ENCODE measurements at places on chromosomes 7 and 10.

GRCh38 chr10:33204031-33204430 lies 130.4 kb downstream of the NRP1 start:
- peak; percentile 27 for DNase-seq

DNA sequence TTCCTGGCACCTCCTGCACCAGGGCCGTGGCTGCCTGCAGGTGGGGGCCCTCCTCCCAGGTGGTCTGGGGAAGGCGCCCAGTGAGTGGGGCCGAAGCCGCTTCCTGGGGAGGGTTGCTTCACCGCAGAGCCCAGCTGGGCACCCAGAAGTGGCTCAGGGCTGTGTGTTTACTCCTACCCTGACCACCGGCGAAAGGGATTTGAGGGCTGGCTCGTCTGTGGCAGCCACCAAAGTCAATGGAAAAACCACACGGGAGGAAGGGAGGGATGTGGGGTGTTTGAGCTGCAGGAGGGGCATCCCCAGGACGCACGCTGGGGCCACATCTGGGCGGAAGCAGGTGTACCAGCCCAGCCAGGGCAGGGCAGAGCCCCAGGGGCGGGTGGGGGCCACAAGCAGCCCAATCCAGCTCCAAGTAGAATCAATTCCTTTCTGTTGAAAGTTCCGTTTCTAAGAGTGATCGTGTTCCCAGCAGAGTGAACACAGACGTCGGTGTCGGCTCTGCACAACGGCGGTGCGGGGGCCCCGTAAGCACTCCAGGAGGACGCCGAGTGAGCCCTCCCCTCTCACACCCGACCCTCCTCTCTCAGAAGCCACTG lies 69.9 kb downstream of the FOXL3 start:
- no peak for DNase-seq

- no peak for DNase-seq
Measured at GRCh38 chr10:75957314-75958120, 526.1 kb downstream of the LRMDA start.

DNA sequence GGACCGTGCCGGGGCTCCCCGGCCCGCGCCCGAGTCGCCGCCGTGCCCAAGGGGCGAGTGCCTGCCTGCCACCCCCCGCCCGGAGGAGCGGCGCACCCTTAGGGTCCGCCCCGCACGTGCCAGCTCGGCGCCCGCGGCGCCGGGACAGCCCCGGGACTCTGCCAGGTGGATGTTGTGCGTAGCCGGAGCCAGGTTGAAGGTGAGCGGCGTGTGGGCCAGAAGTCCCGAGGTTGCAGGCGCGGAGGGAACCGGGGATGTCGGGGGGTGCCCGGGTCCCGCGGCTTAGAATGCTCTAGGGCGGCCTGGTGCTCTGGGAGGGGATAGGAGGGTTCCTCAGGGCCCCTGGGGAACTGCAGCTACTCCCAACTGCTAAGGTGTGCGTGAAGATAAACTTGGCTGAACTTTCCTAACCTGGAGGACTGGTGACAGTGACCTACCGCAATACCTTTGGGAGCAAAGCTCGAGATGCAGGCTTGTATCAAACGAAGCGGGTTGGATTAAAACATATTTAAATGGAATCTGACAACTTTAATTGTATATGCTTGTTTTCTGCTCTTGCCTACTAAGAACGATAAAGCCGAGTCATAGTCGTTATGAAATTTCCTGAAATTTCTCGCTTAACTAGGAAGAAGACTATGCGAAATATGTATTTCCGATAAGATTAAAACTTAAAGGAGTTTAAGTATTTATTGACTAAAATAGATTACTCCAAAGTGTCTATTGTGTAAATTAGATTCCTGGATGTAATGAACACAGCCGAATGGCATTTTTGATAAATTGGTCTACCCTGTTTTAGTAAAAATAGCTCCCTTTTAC lies at the start of gene CUX1:
Gene CUX1, plus strand, starts transcription at position 156 of the 816 bp plus-strand sequence. Its CDS starts 14 bp downstream, at position 170.
- no peak for DNase-seq

GRCh38 chr7:386385-386784 lies 96.4 kb downstream of the FOXL3 start:
- no peak for DNase-seq

DNA sequence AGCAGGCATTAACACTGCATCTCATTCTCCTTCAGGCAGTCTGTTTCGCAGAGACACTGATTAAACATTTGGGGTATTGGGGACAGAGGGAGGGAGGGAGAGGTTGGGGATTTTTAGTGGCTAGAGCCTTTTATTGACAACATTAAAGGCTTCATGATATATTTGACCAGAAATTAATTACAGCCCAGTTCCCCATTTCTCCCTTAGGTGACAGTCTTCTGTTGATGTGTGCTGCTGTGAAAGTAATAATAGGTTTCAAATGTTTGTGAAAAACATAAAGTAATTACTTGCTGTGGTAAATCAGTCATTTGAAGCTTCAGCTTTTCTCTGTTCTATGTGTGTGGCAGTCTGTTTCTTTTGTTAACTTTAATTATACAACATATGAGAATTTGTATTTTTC lies 105.3 kb upstream of the LRGUK start:
- DNase-seq, result no peak

- DNase-seq, result no peak
Measured at GRCh38 chr10:120980279-120981255, 129.4 kb downstream of the WDR11 start.

- DNase-seq, result no peak
Measured at GRCh38 chr7:30332549-30332948, 48.2 kb downstream of the ZNRF2 start.
